ENCODE measurements at places on chromosomes 7 and 10.

- no peak for DNase-seq
Observed at GRCh38 chr7:147978201-147978600, 612.4 kb upstream of the C7orf33 start.

DNA sequence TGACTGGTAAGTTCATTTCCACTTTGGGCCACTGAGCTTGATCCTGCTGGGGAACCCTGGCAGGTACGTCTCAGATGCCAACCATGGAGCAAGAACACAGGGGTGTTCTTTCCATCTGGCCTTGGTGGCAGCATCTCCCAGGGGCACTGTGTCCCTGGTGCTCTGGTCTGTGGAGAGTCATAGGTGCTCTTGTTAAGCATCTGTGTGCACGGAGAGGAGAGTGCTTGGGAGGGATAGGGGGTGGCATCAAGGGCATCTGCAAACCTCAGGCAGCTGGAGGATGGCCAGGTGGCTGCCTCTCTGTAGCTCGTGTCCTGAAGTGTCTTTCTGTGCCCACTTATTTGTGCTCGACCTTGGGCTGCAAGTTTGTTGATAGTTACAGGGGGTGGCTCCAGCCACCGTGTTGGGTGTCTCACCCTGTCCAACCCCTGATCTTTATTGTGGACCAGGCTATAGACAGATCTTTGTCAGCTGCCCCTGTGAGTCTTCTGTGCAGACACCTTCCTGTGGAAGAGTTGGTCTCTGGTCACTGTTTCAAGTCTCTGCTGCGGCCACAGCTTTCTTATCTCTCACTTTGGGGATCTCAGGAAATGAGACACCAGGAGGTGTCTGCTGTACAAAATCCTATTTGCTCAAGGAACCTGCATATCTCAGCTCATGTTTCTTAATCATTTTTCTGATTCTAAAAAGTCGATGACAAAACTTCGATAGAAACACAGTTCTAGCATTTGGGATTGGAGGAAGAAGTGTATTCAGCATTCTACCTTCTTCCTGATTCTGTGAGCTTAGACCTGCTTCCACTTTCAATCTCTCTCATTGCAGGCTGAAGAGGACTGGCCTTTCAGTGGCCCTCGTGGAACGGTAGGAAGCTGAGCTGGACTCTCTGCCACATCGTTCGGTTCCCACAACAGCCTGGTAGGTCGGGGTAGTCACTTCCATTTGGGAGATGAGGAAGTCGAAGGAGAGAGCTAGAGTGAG lies 17.2 kb upstream of the GIMAP8 start:
- no peak for DNase-seq

GRCh38 chr7:27869056-27869455 lies 129.1 kb downstream of the TAX1BP1 start:
- DNase-seq: no peak

DNA sequence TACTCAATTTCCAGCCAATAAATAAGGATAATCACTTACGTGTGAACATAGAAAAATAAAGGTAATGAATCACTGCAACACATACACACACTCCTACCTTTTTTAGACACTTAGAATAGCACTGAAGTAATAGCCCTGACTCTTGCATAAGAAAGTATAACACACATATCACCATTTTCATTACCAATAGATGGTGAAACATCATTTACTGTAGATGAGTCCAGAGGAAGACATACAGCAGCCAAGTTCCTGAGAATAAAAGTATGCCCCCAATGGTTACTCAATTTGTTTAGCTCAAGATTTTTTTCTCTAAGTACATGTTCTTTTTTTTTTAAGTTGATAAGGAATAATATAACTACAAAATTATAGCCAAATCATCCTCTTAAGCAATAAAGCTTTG lies 316.3 kb downstream of the PARD3 start:
- no peak for DNase-seq

Measured in endothelial cell of umbilical vein (primary cell).